ENCODE measurements at places on chromosomes 4 and X.

DNA sequence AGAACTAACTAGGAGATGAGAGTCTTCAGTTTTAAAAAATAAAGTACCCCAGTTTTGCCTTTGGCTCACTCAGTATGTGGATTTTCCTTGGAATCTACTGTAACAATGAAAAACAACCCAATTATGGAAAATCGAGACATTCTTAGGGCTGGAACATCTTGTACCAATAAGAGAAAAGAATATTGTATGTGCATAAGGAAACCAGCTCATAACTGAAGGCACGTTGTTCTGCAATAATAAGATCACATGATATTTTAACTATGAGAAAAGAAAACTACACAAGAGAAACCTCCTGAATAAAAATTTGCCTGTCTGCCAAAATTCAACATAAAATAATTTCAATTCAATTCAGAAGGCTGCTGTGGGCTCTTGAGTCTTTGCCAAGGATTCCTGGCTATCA lies 261.8 kb upstream of the EDNRA start:
- DNase-seq = no peak

DNA sequence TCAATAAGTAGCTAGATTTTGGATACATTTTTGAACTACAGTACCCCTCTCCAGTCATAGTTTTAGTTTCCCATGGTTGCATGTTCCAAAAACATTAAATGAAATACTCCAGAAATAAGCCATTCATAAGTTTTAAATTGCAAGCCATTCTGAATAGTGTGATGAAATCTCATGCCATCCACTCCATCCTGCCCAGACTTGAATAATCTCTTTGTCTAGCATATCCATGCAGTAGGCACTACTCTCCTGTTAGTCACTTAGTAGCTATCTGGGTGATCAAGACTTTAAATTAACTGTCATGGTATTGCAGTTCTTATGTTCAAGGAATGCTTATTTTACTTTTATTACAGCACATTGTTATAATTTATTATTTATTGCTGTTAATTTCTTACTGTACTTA lies 237.4 kb downstream of the SPANXN1 start:
- no peak for DNase-seq

GRCh38 chrX:49879656-49880277 lies 483 bp downstream of the USP27X start:
- DNase-seq = no peak

DNA sequence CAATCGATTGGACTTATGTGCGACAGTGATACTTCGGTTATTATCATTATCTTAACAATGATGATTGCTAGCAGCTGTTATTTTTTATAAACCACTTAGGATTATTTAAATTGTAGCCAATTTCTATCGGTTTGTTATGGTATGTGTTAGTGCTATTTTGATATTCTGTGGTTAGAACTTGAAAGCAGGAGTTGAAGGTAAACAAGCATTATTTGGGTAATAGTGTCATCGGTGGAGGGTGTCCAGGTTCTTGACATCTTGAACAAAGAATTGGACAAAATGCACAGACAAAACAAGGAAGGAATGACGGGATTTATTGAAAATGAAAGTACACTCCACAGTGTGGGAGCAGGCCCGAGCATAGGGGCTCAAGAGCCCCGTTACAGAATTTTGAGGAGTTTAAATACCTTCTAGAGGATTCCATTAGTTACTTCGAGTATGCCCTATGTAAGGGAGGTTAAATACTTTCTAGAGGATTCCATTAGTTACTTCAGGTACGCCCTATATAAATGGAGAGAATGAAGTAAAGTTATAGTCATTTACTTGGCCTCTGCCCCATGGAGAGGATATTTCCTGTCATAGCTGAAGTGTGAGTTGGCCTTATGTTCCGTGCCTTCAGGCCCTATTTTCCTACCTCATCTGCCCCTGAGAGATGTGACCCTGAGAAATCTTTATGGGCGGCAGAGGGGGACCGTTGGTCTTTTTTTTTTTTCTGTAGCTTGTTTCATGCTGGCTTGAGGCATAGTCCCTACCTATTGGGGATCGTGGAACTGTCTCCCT lies 13.1 kb downstream of the MOB1B start:
- no peak for DNase-seq

GRCh38 chr4:77959566-77960338 lies 97.1 kb downstream of the MRPL1 start:
- no peak for DNase-seq

DNA sequence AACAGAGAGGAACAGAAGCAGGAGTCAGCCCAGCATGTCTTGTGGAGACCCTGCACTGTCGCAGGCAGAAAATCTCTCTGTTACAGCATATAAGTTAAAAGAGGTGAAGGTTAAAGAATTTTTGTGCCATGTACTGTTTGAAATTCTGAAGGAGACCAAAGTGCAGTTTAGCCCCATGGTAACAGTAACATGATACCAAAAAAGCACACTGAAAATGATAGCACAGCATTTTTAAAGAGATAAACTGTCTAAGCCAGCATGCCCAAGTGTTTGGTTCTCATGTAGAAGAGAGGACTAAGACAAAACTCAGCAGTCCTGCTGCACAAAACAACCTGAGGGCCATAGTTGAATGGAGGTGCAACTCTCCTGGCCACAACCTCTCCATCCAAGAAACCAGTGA lies 41.9 kb upstream of the PARM1 start:
- DNase-seq = no peak

DNA sequence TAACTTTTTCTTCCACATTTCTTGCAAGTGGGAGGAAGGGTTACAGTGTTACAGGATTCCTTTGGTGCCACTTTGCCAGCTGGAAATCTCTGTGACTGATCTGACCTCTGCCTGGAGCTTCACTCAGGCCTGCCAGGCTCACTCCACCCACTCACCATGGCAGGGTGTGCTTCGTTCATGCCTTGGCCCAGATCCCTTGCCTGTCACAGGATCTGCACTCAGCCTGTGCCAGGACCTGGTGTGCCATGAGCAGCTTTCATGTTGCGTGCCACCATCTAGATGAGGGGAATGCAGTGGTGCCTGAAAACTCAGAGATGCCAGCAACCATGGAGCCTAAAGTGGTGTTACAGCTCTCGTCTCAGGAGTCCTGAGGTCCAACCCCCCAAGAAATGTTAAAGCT lies 2596.4 kb downstream of the PCDH7 start:
- no peak for DNase-seq

- no peak for DNase-seq
These were observed 52.0 kb downstream of the DRD5 start for GRCh38 chr4:9833421-9833820.

DNA sequence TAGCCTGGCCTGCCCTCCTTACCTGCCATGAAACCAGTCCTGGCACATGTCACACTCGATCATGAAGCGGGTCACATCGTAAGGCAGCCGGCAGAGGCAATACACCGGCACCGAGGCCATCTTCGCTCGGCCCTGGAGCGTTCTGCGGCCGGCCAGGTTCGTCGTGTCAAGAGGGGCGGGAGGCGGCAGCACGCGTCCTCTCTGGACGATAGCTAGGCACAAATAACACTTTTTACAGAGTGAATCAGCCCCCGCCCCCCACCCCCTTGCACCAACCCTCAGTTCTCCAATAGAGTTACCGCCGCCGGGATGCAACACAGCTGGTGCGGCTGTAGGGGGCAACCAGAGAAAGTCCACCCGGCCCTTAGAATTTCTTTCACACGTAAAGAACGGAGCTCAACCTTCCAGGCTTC lies 1.7 kb downstream of the PHF8 start:
- DNase-seq = peak; percentile 26

DNA sequence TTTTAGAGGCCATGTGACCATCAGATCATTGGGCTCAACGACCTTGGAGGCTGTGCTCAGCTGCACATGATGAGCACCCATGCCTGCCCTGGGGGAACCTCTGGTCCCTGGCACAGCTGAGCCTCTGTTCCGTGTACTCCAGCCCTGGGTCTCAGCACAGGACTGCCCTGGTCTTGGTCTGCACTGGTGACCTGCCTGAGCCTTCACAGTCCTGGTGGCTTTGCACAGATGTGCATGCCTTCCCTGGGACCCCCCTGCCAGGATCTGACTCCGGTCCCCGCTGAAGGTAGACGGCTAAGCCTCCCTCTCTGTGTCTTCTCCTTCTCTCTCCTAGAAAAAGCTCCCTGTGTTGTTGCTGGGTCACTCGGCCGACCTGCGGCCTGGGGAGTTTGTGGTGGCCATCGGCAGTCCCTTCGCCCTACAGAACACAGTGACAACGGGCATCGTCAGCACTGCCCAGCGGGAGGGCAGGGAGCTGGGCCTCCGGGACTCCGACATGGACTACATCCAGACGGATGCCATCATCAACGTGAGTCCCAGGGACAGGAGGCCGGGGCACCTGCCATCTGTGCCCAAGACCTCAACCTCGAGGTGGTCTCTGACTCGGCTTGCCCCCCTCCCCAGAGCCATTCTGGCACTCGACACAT lies 21.6 kb downstream of the HTRA3 start:
- no peak for DNase-seq

DNA sequence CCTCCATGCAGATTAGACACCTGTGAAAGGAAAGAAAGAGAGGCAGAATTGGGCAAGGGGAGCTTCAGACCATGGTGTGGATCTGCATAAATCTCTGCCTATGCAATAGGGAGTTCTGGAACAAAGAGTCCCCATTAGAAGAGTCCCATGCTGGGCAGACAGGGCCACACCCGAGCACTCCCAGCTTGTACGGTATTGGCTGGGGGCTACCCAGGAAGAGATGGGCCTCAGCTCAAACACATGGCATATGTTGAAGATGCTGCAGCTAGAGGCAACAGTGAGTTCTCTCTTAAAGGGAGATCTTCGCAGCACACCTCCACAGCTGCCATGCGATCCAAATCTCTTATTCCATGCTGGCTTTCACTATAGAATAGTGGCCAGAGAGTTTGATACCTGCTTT lies 24.7 kb downstream of the CCNG2 start:
- DNase-seq = no peak

GRCh38 chr4:6964858-6965257 lies 55.2 kb downstream of the TBC1D14 start:
- no peak for DNase-seq

- DNase-seq = no peak
These were observed 68.9 kb downstream of the HTRA3 start for GRCh38 chr4:8338351-8338961.

DNA sequence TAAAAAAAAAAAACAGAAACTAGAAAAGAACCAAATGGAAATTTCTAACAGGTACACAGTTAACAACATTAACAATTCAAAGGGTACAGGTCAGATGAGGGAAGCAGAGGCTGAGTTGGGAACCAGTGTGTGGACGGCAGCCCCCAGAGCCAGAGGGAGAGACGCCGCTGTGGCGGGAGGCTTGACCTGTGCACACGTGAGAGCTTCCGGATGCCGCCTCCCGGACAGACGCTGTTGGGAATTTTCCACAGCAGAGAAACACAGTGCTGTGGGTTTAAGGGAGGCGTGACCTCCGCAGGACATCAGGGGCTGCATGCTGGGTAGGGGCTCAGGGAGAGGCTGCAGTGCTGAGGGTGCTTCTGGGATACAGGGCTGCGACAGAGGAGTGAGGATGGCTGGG lies 22.2 kb downstream of the TACC3 start:
- DNase-seq = no peak

DNA sequence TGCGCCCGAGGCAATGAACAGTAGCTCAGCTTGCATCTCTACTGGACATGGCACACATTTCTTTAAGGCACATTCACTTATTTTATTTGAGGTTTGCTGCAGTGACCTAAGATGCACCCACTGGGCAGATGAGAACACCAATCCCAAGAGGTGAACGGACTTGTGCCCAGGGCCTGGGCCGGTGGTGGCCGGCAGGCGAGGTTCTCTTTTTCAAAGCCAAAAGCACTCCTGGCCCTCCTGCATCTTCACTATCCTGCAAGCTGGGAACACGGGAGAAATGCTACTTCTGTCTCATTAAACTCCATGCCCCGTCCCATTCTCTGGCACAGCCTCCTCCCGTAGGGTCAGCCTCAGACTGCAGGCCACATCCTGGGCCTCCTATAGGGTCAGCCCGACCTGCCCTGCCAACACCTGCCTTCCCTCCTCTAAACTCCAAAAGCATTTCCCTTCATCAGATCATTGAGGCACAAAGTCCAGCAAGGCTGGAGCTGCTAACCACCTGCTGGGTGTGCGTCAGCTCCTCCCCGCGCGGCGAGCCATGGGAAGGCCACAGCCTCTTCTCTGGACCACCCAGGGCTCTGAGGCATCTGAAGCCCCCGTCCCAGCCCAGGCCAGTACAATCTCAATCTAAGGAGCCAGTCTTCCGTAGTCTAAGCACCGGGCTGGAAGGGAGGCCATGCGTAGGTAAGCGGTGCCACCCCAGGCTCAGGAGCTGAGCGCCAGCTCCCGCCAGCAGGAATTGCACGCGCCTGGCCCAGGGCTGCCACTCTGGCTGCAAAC lies 166.1 kb downstream of the AFAP1 start:
- DNase-seq = no peak

DNA sequence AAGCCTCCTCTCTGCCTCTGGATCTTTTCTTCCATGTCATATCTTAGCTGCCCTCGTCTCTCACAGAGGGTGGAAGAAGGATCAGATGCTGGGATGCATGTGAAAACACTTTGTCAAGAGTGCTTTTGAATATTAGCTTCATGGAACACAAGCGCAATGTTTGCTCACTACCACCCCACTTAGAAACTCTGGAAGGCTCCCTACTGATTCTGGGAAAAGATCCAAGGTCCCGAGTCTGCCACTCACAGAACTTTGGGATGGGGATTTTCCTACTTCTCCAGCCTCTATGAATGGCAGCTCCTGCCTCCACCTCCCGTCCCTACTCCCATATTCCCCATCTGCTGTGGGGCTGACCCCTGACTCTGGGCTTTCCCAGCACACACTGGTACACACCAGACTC lies 40.2 kb upstream of the CRMP1 start:
- DNase-seq = no peak

Measured in T-helper 1 cell (primary cell).